Stimulated activated CD8-positive, alpha-beta memory T cell treated with anti-CD3 and anti-CD28 coated beads, Interleukin-7, amount 100 ng/mL, for 48 hours (primary cell): ENCODE measurements at places on chromosomes 6 and 20.

DNA sequence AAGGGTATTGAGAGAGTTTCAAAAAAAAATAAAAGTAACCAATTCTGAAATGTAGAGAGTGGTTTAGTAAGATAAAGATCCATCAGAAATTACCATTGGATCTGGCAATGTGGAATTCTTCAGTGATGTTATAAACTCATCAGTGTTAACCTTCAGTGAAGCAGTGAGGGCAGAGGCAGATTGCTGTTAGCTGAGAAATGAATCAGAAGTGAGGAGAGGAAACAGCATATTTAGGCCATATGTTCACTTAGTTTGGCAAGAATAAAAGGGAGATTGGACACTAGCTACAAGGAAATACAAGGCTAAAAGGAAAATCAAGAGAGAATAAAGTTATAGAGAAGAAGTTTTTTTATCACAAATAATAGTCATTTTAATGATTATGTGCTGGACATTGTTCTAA, 9.6 kb downstream of the KCNQ5 start:
- DNase-seq = no peak

GRCh38 chr6:158398252-158399024, 86.2 kb downstream of the TULP4 start:
- DNase-seq = no peak

DNA sequence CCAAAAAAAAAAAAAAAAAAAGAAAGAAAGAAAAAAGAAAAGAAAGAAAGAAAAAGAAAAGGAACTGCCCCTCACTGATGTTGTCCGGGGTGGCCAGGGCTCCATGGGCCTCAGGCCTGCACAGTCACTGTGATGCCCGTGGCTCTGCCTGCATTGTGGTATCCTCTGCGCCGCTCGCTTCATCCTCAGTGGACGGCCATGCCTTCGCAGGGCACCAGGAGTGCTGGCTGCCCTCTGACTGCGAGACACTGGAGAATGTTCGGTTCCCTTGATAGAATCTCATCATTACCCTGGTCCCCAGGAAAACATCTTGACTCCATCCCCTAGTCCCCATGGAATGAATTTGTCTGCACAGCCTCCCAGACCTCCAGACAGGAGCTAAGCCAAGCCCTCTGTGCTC, 61.7 kb downstream of the TMEM242 start:
- no peak for DNase-seq

- DNase-seq = no peak
Measured at GRCh38 chr6:140193269-140193668, 818.8 kb upstream of the CITED2 start.

DNA sequence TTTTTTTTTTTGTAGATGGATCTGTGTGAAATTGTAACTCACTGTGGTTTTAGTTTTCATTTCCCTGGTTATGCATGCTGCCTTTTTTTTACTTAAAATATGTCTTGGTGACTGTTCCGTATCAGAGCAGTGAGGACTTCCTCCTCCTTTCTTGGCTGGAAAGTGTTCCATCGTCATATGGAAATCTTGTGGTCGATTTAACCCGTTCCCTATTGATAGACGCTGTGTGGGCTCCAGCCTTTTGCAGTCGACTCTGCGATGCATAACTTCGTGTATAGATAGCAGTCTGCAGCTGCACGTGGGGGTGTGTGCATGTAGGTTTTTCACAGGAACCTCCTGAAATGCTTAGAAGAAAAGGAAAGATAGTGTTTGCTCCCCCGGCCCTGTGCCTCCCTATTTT, 28.1 kb upstream of the PNPLA1 start:
- DNase-seq = no peak

GRCh38 chr6:40436685-40437604, 150.2 kb downstream of the LRFN2 start:
- DNase-seq = no peak

DNA sequence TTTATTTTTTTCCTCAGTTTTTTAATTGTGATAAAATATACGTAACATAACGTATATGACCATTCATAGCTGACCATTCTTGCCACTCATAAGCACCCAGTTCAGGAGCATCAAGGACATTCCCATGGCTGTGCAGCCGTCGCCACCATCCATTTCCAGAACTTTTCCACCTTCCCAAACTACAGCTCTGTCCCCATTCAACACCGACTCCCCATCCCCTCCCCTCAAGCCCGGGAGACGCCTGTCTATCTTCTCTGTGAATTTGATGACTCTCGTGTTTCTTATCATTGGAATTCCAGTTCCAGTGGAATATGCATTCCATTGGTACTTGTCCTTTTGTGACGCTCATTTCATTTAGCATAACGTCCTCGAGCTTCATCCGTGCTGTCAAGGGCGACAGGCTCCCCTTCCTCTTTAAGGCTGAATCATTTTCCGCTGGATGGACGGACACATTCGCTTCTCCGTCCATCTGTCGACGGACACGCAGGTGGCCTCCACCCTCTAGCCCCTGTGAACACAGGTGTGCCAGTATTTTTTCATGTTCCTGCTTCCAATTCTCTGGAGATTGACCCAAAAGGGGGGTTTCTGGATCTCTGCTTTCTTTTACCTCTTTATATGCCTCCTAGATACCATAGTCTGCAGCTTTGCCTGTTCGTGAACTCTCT, 88.1 kb downstream of the YTHDF1 start:
- no peak for DNase-seq

GRCh38 chr20:36217226-36217625, 19.1 kb upstream of the AAR2 start:
- DNase-seq = no peak

DNA sequence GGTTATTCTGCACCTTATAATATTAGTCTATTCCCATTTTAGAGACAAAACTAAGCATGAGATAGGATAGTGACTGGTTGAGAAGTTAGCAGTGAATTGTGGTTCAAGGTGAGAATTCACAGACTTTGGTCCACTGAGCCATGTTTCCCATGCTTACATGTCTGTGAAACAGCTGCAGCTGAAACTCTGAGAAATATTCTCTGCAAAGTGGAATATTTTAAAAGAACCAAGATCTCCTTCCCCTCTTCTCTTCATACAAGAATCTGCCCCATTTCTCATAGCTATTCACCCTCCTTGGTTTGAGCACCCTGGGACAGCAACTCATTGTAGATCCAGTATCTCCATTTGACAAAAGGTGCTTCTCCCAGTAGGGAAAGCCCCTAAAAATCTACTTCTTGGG, 70.2 kb upstream of the TMEM170B start:
- no peak for DNase-seq

DNA sequence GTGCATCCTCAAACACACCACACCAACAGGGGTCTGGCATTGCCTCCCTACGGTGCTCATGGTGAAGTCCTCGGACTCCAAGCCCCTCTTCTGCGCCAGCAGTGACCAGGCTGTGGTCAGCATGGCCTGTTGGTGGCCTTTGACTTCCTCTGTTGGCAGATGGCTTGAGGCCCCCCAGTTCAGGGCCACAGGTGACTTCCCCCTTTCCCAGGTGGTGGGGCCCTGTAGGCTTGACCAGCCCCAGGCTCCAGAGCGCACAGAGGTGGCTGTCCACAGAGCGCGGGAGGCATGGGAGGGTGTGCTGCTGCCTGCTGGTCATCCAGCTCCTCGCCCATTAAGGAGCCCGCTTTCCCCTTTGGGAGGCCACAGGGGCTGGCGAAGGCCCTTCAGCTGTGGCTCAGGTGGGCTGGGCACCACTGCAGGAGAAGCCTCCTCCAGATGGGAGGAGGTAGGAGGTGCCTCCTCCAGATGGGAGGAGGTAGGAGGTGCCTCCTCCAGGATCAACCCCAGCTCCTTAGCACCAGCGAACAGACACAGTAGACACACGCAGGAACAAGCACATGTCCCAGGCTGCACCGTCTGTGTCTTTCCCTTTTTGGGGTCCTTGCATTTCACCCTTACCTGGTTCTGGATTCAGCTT, 52.1 kb upstream of the BHLHE23 start:
- DNase-seq = no peak

DNA sequence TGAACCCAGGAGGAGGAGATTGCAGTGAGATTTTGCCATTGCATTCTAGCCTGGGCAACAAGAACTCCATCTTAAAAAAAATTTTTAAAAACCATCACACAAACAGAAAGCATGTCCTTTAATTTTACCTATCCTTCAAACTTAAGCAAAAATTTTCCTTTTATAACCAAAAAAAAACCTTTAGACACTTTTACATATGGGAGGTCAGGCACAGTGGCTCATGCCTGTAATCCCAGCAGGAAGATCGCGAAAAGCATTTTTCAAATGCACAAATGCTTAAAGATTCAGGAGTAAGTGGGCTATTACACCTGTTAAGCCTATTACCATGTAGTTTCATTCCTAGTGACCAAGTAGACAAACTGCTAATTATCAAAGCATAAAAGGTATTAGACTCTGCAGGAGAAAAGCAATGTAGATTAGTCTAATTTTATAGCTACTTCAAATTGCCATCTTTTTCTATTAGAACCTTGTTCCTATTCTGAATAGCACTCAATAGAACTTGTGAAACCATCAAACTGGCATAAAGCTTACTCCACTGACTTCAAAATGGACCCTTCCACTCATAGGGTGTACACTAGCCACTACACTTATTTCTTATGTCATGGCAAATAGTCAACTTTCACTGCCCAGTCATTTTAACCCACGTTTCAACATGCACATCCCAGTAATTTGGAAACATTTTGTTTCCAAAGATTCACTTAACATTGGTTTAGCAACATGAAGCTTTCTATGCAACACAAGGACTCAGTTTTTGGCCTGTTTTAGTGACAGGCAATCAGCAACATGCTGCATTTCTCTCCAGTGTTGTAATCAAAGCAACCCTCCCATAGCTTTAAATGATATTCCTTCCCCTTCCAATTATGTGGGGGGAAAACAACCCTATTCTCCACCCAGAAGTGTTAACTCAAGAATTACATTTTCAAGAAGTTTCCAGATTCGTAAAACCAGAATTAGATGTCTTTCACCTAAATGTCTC, 4.0 kb downstream of the EEF1A1 start:
- DNase-seq = no peak

- DNase-seq = no peak
Measured at GRCh38 chr20:57020364-57020763, 246.1 kb downstream of the BMP7 start.

GRCh38 chr6:88655586-88655985, 307.8 kb downstream of the RNGTT start:
- no peak for DNase-seq

- DNase-seq = no peak
Measured at GRCh38 chr6:43396408-43397149, 27.1 kb upstream of the ZNF318 start.

- no peak for DNase-seq
Measured at GRCh38 chr6:79862126-79862525, 85.2 kb downstream of the ELOVL4 start.

DNA sequence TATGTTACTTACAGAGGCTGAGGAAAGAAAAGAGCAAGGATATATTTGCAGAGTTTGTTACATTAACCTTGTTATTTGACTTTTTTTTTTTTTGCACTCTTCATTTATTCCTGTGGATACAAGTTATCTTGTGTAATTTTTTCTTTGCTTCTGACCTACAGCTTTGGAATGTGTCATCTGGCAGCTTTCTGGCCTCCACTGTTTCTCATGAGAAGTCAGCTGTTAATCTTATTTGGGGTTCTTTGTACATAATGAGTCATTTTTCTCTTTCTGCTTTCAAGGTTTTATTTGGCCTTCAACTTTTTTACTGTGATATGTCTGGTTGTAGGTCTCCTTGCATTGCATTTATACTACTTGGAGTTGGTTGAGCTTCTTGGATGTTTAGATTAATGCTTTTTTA, 333.4 kb downstream of the SMOC2 start:
- no peak for DNase-seq

DNA sequence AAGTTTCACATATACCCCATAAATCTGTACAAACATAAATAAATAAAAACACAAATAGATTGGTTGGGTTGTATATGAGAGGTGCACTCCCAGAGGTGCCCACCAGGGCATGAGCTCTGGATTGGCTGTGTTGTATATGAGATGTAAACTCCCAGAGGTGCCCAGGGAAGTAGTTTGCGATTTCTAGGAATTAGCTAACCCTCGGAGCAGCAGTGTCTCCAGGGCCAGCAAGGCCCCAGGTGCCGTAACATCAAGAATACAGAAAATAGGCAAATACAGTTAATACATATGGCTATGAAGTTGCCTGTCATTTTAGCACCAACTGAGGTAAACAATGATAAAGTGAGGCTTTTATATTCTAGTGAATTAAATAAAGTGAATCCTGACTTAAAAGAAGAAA, 5.4 kb upstream of the GINM1 start:
- DNase-seq = no peak

DNA sequence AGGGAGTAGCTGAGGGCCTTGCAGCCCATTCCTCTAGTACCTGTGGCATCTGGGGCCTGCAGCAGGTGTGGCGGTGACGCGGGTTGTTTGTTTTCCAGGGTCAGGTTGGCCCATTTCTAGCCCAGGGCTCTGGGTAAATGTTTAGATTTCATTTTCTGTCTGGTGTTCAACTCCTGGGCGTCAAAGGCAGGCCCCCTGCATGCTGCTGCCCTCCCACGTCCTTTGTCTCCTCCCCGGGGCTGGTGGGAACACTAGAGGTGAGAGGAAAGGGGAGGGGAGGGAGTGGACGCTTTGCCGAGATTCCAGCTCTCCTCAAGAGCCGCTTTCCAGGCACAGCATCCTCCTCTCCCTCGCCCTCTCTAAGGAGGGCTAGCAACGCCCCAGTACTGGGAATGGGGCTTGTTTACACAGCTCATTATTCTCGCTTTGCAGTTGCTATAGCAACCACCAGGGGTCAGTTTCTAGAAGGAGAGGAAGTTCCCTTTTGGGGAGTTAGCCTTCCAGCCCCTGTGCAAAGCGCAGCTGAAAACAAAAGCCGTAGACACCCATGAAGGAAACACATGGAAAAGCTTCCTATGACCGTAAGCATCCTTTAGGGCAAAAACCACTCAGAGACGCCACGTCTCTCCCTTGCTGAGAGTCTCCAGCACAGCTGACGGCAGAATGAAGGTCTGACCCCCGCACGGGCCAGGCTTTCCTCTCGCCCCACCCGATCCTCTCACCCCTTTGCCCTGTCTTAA, 170.6 kb downstream of the LY86 start:
- no peak for DNase-seq

DNA sequence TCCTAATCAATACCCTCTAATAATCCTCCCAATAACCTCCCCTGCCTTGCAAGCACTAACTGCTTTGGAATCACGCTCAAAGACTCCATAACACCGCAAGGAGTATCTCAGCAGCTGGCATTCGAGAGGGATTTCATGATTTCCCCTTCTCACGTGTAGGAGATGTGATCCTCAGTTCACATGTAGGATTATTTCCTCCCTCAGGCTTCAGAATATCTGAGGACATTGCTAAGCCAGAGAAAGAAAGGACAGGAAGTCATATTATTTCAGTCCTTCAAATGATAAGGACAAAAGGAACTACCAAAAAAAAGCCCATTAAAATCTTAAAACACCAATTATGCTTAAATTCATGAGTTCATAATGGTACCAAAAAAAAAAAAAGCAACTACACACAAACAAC, 122.9 kb downstream of the NFATC2 start:
- no peak for DNase-seq

DNA sequence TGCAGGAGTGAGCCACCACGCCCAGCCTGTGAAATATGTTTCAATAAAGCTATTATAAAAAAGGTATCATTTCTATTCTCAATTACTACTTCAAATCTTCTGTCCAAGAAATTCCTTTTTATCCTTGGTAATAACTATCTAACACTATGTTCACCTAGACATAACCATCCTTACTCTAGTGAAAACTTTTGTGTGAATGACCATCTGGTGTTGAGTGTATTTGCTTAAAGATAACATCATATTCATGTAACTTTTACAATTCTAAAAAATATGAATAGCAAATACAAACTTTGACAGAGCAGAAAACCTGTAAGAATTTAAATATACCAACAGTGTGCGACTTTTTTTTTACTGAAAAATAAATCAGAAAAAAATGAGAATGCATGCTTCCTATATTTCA, 96.9 kb downstream of the MAP3K5 start:
- no peak for DNase-seq

GRCh38 chr6:22666021-22666420, 96.7 kb downstream of the HDGFL1 start:
- DNase-seq = no peak
